ENCODE measurements at places on chromosomes 2 and 18.

DNA sequence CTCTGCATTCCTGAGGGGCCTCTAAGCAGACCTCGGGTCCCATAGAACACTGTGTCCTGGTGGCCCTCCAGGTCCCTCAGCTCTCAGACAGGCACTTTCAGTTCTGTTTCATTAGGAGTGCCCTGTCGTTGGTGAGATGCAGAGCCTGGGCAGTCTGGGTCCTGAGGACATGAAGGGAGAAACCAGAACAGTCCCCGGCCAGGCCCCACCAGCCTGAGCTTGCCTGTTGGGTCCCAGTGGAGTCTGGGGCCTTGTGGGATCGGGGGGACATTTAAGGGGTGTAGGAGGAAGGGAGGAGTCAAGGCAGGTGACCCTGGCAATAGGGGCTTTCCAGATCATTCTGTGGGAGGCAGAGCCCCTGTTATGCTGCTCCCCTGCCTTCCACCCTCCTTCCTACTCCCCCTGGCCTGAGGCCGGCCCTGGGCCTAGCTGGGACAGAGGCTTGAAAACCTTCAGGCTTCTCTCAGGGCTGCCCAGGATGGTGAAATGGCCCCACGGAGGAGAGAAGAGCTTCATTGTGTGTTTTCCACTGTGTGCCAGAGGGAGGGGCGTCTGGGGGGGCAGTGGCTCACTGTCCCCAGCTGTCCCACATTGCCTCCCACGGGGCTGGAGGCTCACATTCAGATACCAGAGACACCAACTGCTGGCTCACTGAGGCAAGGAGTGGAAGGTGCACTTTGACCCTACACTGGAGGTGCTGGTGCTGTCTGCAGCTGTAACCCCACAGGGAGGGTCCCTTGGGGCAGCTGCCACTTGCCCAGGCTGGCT, 26.6 kb upstream of the CATIP start:
- DNase-seq: no peak

DNA sequence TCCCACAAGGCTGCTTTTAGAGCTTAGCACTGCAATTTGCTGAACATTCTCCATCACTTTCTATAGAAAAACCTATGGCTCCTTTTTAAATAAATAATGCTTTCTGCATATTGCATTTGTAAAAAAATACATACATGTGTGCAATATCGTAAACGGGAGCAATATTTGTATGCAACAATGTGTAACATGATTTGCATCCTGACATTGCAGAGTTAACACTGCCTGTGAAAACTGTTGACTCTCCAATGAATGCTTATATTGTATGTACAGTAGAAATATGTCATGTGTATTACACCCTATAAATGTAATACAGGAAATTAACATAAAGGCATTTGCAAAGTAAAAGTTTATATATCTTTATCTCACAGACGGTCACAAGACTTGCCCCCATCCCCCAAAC, 135.0 kb upstream of the PIEZO2 start:
- DNase-seq: no peak

- no peak for DNase-seq
Observed at GRCh38 chr2:221514305-221515040, 57.6 kb downstream of the EPHA4 start.

- no peak for DNase-seq
Observed at GRCh38 chr18:9175115-9175514, 38.5 kb downstream of the ANKRD12 start.

- DNase-seq: no peak
Observed at GRCh38 chr2:15201009-15201408, 360.1 kb downstream of the NBAS start.

DNA sequence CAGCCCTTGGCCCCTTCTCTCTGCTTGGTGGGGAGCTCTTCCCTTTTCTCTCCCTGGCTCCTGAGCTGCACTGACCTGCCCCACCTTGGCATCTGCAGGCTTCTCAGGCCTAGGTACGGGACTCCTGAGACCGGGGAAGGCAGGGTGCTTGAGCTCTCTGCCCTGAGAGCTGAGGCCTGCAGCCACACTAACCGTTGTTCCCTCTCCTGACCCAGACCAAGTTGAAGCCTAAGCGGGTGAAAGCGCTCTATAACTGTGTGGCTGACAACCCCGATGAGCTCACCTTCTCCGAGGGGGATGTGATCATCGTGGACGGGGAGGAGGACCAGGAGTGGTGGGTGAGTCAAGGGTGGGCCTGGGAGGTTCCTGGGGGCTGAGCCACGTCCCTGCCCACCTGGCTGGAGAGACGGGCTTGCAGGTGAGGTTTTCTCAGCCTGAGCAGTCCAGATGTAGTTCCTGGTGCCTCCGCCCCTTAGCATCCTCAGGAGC, 22.2 kb downstream of the ITGB1BP1 start:
- no peak for DNase-seq

GRCh38 chr18:34223164-34223892, 1.4 kb downstream of the NOL4 start:
- no peak for DNase-seq

DNA sequence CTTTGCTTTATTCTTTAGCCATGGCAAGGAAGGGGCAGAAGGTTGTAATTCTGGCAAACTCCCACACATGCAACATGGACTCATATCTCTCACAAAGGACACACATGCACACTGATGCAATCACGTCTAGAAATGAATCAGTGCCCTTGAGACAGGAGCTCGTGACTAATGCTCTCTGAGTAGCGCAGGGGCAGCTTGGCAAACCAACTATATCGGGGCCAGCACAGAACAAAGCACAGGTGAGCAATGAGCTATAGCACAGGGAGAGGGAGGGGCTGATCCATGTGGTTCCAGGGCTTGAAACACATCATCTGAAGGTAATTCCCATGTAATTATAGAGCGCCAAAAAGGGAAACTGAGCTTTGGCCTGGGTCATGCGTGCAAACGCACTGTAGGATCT, 165.2 kb upstream of the KLF7 start:
- DNase-seq: peak; percentile 98

DNA sequence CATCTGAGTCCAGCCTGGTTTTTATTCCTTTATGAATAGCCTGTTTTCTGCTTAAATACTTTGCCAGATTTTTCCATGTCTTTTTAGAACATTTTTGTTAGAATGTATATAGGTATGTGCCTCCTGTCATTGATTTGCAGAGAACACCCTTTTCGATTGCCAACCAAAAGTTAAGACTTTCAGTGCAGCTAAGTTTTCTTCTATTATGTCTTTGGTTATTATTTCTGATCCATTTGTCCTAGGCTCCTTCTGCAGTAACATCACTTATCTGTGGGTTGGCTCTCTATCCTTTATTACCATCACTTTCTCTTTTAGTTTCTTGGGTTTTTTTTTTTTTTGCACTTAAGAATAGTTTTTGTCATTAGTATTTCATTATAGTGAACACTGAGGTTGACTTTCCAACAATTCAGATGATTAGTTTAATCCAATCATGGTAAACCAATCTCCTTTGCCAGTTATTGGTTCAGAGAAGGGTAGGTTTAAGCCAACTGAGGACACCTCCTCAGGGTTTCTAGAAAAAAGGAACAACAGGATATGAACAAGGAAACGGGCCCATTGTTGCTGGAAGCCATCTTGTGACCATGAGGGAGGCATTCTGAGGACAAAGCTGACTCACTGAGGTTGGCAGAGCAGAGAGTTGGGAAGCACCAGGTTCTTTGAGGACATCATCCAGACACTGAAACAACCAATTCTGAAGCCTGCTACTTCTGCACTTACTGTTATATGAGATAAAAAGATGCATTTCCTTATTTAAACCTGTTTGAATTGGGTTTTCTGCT, 37.9 kb upstream of the GBX2 start:
- DNase-seq: no peak

DNA sequence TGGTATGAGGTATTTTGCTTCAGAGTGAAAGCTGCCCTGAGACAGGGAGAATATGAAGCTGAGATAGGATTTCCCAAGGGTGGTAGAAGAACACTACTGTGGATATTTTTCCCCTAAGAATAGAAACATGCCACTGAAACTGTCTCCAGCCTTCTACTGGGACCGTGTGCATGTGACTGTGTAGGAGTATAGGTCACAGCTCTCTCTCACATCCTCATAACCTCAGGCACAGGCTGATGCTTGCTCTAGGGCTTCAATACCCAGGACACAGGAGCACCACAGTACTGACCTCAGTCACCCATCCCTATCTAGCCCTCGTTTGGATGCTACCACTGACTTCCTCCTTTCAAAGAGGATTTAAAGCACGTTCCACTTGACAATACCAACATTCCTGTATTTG, 67.2 kb downstream of the REV1 start:
- DNase-seq: no peak

DNA sequence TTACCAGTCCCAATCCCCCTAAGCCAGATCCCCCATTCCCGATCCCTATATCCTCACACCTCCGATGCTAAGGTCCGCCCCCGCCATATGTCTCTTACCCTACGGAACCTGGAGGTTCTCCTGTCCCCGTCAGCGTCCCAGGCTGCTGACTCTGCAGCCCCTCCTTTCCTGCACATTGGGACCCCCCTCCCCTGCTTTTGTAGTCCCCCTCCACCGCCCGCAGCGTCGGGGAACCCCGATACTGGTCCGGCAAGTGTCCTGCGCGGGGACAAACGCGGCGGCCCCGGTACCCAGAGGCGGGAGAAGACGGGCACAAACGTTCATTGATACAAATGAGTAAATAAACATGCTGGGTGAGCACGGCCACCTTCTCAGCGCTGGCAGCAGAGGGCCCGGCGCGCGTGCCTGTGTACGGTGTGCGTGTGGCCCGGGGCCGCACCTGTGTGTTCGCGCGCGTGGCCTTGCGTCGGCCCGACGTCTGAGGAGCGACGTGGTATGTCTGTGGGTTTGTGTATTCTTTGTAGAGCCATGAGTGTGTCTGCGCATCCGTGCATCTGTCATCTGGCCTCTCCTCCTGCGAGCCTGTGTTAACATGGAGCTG, 2.0 kb upstream of the CYP26B1 start:
- no peak for DNase-seq

GRCh38 chr18:10530852-10531251, 5.0 kb downstream of the NAPG start:
- DNase-seq: no peak

DNA sequence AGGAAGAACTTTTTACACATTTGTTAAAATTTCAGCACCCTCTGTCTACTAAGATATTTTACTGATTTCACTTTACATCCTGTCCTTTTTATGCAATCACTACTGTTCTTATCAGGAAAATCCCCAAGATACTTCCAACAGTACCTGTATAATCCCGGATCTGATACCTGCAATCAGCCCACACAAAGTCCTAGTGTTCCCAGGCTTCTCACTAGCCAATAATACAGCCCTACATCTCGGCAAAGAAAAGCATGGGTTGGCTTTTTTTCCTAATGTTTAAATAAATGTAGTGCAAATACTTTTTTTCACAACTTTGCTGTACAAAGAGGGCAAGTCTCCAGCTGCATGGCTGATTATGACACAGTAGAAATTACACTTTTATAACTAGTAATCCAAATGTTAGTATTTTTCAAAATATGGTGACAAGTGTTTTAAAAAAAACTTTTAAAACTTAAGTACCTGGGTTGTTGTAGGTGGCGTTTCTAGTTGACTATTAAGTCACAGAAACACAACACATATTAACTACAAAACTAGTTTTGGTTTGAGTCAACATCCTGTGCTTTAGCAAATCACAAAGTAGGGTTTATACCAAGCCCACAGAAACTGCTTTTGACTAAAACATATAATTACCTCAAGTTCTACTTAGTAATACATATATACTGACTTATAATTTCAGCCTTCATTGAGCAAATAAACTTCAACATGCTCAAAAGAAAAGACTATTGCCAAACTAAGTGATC, 19.5 kb downstream of the CNOT11 start:
- DNase-seq: no peak

GRCh38 chr2:219642069-219642454, 14.6 kb downstream of the SLC4A3 start:
- DNase-seq: no peak

DNA sequence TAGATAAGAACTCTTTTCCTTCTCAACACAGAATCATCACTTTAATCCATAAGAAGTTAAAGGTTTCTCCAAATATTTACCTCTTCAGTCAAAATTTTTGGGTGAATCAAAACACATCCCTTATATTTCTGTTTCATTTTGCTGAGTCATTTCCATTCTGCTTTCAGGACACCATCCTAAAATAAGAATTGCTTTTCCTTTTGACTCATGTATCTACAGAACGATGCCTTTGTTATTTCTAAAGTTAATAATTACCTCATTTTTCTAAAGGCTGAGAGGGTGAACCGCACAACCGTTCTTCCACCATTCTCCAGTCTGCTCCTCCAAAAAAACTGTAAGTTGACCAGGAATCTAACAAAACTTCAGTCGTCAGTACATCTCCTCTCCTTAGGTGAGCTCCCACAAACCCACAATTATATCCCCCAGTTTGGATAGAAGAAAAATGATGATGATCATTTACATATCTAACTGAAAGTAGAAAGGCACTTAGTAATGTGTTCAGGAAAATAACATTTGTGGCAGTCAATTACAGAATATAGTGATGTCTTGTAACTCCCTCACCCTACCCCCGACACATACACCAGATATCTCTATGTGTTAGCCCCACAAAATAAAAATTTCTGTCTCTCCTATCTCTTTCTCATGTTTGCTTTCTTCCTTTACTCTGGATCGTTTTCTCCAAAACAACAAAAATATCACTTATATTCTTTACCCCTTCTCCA, 162.5 kb downstream of the RAD51AP2 start:
- DNase-seq: no peak

- DNase-seq: no peak
Observed at GRCh38 chr2:101718479-101718878, 21.0 kb downstream of the MAP4K4 start.

GRCh38 chr2:234313558-234313957, 183.3 kb downstream of the ARL4C start:
- DNase-seq: no peak

- no peak for DNase-seq
Observed at GRCh38 chr2:208545403-208546042, 138.9 kb downstream of the PTH2R start.

GRCh38 chr2:204691911-204692510, 146.7 kb downstream of the PARD3B start:
- peak; percentile 77 for DNase-seq

GRCh38 chr2:233358335-233358734, 4.0 kb downstream of the DGKD start:
- no peak for DNase-seq

- no peak for DNase-seq
Observed at GRCh38 chr2:167553635-167554034, 665.4 kb downstream of the XIRP2 start.

GRCh38 chr18:72342933-72343332, 201.2 kb downstream of the CBLN2 start:
- DNase-seq: no peak

- DNase-seq: no peak
Observed at GRCh38 chr2:10362898-10363454, 60.3 kb downstream of the HPCAL1 start.

GRCh38 chr2:17541531-17541950, 1.0 kb downstream of the VSNL1 start:
- no peak for DNase-seq

All from skeletal muscle cell (primary cell).